ENCODE measurements at places on chromosomes 3 and 15.

- no peak for DNase-seq
Observed at GRCh38 chr3:155354658-155355057, 61.2 kb upstream of the STRIT1 start.

DNA sequence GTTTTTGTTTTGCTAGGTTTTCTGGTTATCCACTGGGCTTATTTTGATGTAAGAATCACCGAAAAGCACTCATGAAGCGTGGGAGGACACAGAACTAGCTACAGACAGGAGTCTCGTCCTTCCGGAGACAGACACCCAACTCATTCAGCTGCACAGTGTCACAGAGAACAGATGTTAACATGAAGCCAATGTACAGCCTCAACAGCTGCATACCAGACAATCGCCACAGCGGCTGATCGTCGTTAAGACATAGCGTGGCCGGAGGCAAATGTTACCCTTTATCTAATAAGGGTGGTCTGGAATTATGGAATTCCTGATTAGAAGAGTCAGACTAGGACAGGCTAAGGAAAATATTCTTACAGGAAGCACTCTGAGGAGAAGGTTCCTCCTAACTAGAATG is 1.1 kb upstream of the PYGO1 start:
- DNase-seq: no peak

GRCh38 chr15:41894791-41895463 is 1.1 kb upstream of the SPTBN5 start:
- DNase-seq: peak; percentile 9

DNA sequence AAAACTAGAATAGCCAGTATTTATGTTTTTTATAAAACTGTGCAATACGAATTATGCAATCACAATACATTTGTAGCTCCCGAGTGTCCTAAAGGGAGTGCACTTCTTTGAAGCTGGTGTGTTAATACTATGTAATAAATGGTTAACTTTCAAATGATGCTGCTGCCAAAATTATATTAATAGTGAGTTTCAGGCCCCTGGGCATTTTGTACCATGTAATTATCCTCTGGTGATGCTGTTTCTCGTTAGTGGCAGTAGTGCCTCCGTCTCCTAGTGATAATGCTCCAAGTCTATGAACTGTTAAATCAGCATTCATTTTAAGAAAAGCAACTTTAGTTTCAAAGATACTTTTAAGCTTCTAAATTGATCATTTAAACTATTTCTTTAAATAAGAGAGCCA is 132.7 kb upstream of the BHLHE40 start:
- no peak for DNase-seq

- DNase-seq: no peak
Observed at GRCh38 chr3:77038930-77039605, 831 bp upstream of the ROBO2 start.

- no peak for DNase-seq
Observed at GRCh38 chr15:93942269-93942694, 289.1 kb upstream of the MCTP2 start.

DNA sequence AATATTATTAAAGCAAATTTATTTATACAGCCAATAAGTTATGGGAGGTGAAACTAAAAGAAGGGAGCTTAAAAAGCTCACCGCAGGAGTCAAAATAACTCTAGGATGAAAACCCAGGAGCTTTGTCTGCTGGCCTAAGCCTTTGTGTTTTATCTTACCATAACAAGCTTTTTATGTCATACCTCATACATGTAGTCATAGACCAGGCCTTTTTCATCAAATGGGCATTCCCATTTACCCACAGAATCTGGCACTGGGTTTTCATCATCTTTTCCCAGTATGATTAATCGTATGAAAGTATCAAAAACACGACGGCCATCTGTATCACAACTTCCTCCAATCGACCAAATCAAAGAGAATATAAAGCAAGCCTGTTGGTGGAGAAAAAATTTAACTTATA is 122.8 kb downstream of the DNAH12 start:
- DNase-seq: no peak

- no peak for DNase-seq
Observed at GRCh38 chr15:52415628-52416027, 113.1 kb downstream of the MYO5A start.

All from NCI-H1436 (cell line).